CD4-positive, CD25-positive, alpha-beta regulatory T cell (primary cell): ENCODE measurements at places on chromosomes 6 and 20. TPM values are rescaled to one million over a fixed set of nuclear protein-coding genes. Genes with fewer than 3 reads are reported as not detected.

DNA sequence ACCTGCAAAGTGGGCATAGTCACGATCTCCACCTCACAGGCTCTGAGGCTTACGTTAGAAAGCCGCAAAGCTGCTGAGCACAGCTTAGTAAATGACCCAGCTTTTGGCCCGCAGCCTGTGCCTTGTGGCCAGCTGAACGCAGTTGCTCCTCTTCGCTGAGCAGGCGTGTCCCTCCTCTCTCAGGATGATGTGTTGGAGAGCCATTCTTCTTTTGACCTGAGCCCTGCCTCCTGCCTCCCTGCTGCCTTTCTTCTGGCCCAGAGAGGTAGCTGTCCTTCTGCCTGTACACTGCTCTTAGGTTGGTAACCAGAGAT is 47.6 kb upstream of the MYL9 start:
- H3K27ac ChIP-seq = peak overlapping the region; percentile 2
- peaks cover 30% of the 10 kb centered on the region for H3K36me3 ChIP-seq
- DNase-seq = no peak
- H3K4me1 ChIP-seq = peaks cover 24% of the 10 kb centered on the region

DNA sequence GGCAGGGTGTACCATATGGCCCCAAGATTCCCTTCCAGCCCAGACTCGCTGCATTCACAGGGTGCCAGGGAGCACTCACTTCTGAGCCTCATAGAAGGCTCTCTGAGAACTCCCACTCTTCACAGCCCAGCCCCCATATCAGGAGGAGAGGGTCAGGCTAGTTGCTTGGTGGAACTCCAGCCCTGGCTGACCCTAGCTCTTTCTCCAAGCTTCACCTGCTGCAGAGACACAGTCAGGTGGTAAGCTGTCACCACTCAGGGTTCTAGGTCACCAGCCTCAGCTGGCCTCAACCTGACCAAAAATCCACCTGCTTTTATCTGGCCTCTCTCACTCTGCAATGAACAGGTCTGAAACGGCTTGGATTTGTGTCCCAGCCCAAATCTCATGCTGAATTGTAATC is 162.7 kb upstream of the MLN start:
- H3K36me3 ChIP-seq = no peaks in the 10 kb centered on the region
- H3K27me3 ChIP-seq = peaks cover 11% of the 10 kb centered on the region
- H3K4me3 ChIP-seq = no peak overlapping the region
- H3K4me1 ChIP-seq = no peaks in the 10 kb centered on the region
- H3K27ac ChIP-seq = no peak overlapping the region

- peaks cover 6% of the 10 kb centered on the region for H3K27me3 ChIP-seq
- H3K4me3 ChIP-seq = no peak overlapping the region
- no peak for DNase-seq
- no peak overlapping the region for H3K27ac ChIP-seq
- no peaks in the 10 kb centered on the region for H3K4me1 ChIP-seq
Observed at GRCh38 chr6:125533710-125534397, 215.6 kb upstream of the HEY2 start.

- no peak overlapping the region for H3K4me3 ChIP-seq
- no peaks in the 10 kb centered on the region for H3K36me3 ChIP-seq
- H3K27ac ChIP-seq = no peak overlapping the region
- H3K27me3 ChIP-seq = no peaks in the 10 kb centered on the region
- H3K4me1 ChIP-seq = peaks cover 16% of the 10 kb centered on the region
Observed at GRCh38 chr20:43653966-43654365, 12.9 kb upstream of the MYBL2 start.

DNA sequence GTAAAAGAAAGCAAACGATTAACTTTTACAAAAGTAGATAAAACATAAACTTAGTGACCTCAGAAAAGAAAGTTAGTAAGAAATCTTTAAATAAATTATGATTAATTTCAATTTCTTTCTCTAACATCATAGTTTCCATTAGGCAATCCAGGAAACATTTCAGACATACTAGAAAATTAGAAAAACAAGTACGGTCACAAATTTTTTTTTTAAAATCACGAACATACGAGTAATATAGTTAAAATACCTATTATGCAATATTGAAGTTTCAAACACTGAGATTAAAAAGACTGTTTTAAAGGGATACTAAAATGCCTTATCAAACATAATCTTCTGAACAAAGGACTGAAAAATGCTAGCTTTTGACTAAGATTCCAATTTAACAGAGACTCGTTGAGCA is 26.2 kb downstream of the NOL7 start:
- peaks cover 53% of the 10 kb centered on the region for H3K36me3 ChIP-seq
- H3K4me1 ChIP-seq = peaks cover 12% of the 10 kb centered on the region
- no peak overlapping the region for H3K4me3 ChIP-seq
- H3K27ac ChIP-seq = peak overlapping the region; percentile 42
- no peak for DNase-seq

The CTCFL gene
- total RNA-seq = not detected

The TNFRSF21 gene
- total RNA-seq = 0.15 TPM
